ENCODE measurements at places on chromosomes 2 and 18. TPM values are rescaled to one million over a fixed set of nuclear protein-coding genes. Genes with fewer than 3 reads are reported as not detected.

DNA sequence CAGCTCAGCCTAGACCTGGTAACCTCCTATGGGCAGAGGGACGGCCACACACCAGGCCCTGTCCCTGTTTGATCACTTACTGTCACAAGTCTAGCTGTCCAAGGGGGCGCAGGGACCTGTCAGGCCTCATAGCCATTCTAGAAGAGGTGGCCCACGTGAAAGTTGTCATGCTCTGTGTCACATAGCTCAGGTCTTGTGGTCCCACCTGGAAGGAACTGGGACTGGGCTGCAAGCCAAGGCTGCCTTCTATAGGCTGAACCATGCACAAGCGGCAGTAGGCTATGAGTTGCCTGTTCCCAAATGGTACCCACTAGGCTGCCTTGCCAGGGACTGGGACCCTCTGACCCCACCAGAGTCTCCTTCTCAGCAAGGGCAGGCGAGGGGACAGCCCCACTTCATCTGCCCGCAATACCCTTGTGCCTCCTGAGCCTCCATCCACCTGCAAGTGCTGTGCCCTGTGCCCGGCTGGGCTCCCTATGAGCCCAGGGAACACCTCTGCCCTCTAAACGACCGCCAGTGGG, 177.5 kb downstream of the ANAPC1 start:
- no peaks in the 10 kb centered on the region for H3K36me3 ChIP-seq
- DNase-seq: no peak
- H3K4me1 ChIP-seq: no peaks in the 10 kb centered on the region
- no peak overlapping the region for H3K4me3 ChIP-seq

DNA sequence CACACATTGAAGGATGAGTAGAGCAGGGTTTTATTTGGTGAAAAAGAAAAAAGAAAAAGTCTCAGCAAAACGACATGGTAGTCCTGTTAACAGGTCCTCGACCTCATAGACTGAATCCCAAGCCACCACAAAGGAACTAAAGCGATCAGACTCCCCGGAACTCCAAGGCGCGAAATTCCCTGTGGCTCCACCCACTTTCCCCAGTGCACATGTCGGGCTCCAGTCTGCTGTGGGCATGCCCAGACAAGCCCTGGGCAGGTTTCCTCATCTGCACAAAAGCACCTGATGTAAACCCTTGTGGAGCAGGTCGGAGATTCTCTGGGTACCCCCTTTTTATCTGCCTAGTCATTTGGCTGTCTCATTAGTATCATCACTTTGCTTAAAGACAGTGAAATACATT, 170.7 kb upstream of the FSIP2 start:
- H3K4me1 ChIP-seq: peaks cover 4% of the 10 kb centered on the region
- H3K27me3 ChIP-seq: no peaks in the 10 kb centered on the region
- DNase-seq: no peak
- no peaks in the 10 kb centered on the region for H3K36me3 ChIP-seq
- H3K27ac ChIP-seq: no peak overlapping the region

DNA sequence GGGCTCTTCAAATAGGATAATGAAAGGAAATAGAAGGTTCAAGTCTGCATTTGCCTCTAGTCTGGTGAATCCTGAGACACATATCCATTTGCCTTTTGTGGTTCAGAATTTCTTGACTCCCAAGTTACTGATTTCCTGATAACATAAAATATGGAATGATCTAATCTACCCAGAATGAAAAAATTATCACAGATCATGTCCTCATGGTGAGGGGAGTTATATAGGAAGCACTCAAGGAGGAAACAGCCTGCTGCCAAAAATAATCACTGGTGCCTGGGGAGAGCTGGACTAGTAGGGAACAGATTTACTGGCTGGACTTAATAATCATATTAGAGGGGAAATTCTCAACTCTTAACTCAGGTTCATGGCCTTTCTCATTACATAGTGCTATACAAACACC, 95.5 kb upstream of the STK17B start:
- no peak overlapping the region for H3K4me3 ChIP-seq
- no peak overlapping the region for H3K27ac ChIP-seq
- H3K27me3 ChIP-seq: no peaks in the 10 kb centered on the region

- H3K4me1 ChIP-seq: no peaks in the 10 kb centered on the region
- no peak overlapping the region for H3K4me3 ChIP-seq
- no peaks in the 10 kb centered on the region for H3K36me3 ChIP-seq
- H3K27ac ChIP-seq: no peak overlapping the region
Observed at GRCh38 chr2:46273225-46273863, 23.9 kb upstream of the EPAS1 start.

Gene FN1
- total RNA-seq: 241 TPM

- no peaks in the 10 kb centered on the region for H3K36me3 ChIP-seq
- no peaks in the 10 kb centered on the region for H3K4me1 ChIP-seq
- no peaks in the 10 kb centered on the region for H3K27me3 ChIP-seq
- no peak overlapping the region for H3K27ac ChIP-seq
- H3K4me3 ChIP-seq: no peak overlapping the region
Observed at GRCh38 chr2:209049608-209050007, 374.2 kb upstream of the MAP2 start.

DNA sequence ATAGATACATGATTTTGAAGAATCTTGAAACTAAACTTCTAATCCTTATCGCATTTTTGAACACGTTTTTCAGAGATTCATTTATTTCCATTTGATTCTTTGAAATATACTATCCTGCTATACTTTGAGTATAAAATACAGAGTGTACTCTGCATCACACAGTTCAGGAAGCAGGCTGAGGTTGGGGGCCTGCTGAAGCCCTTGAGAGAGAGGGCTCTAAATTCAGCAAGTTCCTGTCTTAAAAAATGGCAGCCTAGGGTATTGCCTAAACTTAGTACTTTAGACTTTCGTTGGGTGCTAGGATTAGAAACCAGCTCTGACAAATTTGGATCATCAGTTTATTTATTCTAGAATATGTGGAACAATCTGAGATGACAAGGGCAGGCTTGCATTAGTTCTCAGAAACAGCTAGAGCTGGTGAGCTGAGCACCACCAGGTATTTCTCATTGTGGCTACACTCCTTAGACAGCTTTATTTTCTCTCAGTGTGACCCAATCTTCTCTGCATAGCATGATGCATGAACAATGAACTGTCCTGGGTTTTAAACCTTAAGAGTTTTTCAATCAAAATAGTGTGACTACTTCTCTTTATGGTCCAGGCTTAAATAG, 49.1 kb downstream of the TFPI start:
- peaks cover 17% of the 10 kb centered on the region for H3K4me1 ChIP-seq
- H3K36me3 ChIP-seq: no peaks in the 10 kb centered on the region
- no peaks in the 10 kb centered on the region for H3K27me3 ChIP-seq
- H3K4me3 ChIP-seq: no peak overlapping the region
- no peak overlapping the region for H3K27ac ChIP-seq
- no peak for DNase-seq

Gene PLCD4
- 1.6 TPM for total RNA-seq

Gene TRPM8
- total RNA-seq: 0.83 TPM

DNA sequence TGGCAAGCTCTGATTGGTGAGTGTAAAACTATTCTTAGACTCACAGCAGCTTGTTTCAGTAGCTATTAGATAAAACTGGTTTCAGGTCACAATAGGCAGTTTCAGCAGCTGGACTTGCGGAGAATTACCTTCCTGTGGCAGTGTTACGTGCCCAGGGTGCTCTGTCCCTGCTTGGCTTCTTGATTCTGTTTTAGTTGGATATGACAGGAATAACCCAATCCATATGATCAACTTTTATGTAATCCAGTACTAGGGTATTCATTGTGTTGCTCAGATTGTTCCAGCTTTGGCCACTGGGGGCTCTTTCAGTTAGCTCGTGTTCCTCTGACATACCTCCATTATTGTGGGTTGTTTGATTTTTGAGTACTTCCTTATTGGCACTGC, 43.1 kb downstream of the INPP4A start:
- no peaks in the 10 kb centered on the region for H3K36me3 ChIP-seq
- no peaks in the 10 kb centered on the region for H3K27me3 ChIP-seq
- no peaks in the 10 kb centered on the region for H3K4me1 ChIP-seq
- peak; percentile 36 for DNase-seq
- H3K4me3 ChIP-seq: no peak overlapping the region

DNA sequence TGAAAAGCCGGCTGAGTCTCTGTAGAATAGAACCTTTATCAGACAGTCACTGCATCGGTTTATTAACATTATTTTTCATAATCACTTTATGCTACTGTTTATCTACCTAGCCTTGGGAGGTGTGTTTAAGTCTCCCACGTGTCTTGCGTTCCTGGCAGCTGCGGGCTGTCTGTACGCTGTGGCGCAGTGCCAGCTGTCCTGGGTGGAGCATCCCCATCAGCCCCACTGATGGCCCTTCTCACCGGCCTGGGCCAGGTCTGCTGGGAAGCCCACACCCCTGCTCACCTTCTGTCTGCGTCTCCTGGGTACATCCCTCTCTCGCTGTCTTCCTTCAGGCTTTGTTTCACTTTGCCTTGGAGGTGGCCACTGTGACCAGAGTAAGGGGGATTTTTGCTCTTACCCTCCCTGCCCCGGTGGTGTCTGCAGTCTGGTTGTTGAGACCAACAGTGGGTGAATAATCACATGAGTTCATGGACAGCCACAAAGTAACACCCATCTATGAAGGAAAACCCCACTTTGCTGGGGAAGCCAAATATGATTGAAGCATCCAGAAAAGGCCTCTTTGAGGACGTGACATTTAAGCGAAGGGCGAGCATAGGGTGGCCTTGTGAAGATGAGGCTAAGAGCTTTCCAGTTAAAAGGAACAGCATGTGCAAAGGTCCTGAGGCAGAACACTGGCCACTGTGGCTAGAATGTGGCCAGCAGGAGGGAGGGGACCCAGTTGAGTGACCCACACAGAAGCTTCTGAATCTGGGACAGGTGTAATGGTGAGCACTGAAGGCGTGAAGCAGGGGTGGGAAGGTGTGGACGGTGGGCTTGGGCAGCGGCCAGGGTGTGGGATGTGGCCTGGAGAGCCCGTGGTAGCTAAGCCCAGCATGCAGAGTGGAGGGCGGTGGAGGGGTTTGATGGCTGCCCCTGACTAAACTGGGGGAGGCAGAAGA, 41.7 kb downstream of the RAMP1 start:
- no peaks in the 10 kb centered on the region for H3K27me3 ChIP-seq
- peaks cover 12% of the 10 kb centered on the region for H3K4me1 ChIP-seq
- H3K4me3 ChIP-seq: no peak overlapping the region
- DNase-seq: no peak
- no peaks in the 10 kb centered on the region for H3K36me3 ChIP-seq

- no peak overlapping the region for H3K4me3 ChIP-seq
- H3K27ac ChIP-seq: no peak overlapping the region
- H3K36me3 ChIP-seq: no peaks in the 10 kb centered on the region
- no peak for DNase-seq
Observed at GRCh38 chr2:132550946-132551345, 119.1 kb downstream of the LYPD1 start.

DNA sequence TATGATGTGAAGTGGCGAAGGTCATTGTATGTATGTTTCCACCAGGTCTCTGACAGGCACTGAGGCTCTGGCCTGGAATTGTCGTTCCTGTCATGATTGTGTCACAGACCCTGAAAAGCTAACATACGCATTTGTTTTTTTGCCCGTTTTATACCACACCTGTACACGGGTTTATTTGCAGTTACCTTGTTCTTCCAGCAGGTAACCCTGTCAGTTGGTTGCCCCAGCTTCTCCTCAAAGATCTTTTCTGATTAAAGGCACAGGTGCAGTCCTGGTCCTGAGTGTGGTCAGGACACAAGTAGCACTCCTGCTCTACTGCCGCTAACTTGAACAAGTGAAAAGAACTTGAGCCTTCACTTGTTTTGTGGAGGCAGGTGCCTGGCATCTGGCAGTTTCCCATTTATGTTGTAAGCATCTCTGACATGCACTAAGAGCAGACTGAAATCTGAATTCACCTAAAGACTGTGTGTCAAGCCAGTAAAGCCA, 19.9 kb downstream of the CD8A start:
- no peak overlapping the region for H3K27ac ChIP-seq
- no peaks in the 10 kb centered on the region for H3K27me3 ChIP-seq
- no peak for DNase-seq
- peaks cover 8% of the 10 kb centered on the region for H3K4me1 ChIP-seq
- no peak overlapping the region for H3K4me3 ChIP-seq

GRCh38 chr18:49444581-49444980, 15.9 kb downstream of the DYM start:
- no peaks in the 10 kb centered on the region for H3K36me3 ChIP-seq
- no peaks in the 10 kb centered on the region for H3K27me3 ChIP-seq
- H3K4me3 ChIP-seq: no peak overlapping the region
- DNase-seq: no peak
- H3K4me1 ChIP-seq: no peaks in the 10 kb centered on the region

DNA sequence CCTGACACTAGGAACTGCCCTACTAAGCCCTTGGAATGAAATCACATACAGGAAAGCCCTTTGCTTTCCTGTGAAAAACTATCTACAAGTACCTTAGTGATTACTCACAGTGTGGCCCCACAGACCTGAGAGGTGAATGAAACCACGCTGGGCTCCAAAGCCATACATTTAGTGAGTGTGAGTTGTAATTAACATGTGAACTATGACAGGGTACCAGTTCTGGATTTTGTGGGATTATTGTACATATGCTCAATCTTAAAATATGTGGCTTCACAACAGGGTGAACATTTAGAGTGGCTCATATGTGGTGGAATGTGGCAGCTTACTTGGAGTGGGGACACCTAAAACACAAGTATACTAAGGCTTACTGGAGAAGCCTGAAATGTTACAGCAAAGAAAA, 12.3 kb downstream of the KCTD1 start:
- no peak overlapping the region for H3K27ac ChIP-seq
- DNase-seq: no peak
- H3K27me3 ChIP-seq: no peaks in the 10 kb centered on the region
- no peaks in the 10 kb centered on the region for H3K36me3 ChIP-seq
- no peak overlapping the region for H3K4me3 ChIP-seq

Gene ARHGEF33
- 1.0 TPM for total RNA-seq

Gene RGPD8
- 17.0 TPM for total RNA-seq

- H3K4me1 ChIP-seq: no peaks in the 10 kb centered on the region
- peak; percentile 68 for DNase-seq
- peaks cover 11% of the 10 kb centered on the region for H3K36me3 ChIP-seq
- H3K27me3 ChIP-seq: no peaks in the 10 kb centered on the region
Observed at GRCh38 chr2:152627351-152627957, 89.8 kb downstream of the PRPF40A start.

Gene ANTXR1
- 36.0 TPM for total RNA-seq

Gene LOXHD1
- total RNA-seq: 0.21 TPM

Gene ARHGAP28
- total RNA-seq: 19.3 TPM

Gene LBX2
- total RNA-seq: 0.80 TPM

Gene ASTL
- not detected for total RNA-seq

Gene UGT1A3
- total RNA-seq: not detected

DNA sequence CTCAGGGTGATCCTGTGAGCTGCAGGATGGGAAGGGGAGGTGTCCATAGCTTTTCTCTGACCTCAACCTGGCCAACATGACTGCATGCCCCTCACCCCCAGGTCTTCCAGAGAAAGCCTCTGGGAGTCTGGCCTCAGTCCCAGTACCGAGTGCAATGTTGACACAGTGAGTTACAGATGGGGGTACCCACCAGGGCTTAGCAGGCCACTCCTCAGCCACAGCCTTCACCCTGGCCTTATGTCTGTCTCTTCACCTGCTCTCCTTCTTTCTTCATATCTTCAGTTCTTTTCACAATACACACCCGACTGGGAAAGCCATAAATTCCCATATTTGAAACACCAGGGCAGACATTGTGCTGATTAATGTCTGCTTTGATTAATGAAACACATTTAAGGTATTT, 33.5 kb downstream of the AOX1 start:
- H3K4me3 ChIP-seq: no peak overlapping the region
- H3K27me3 ChIP-seq: no peaks in the 10 kb centered on the region
- H3K27ac ChIP-seq: no peak overlapping the region
- no peaks in the 10 kb centered on the region for H3K36me3 ChIP-seq

Gene KCNK3
- 2.9 TPM for total RNA-seq

Gene TEKT4
- total RNA-seq: not detected
